Foreskin keratinocyte (primary cell): ENCODE measurements at places on chromosomes 2 and 18. TPM values are rescaled to one million over a fixed set of nuclear protein-coding genes. Genes with fewer than 3 reads are reported as not detected.

- DNase-seq = no peak
Observed at GRCh38 chr2:239001794-239002193, 153.9 kb downstream of the TWIST2 start.

DNA sequence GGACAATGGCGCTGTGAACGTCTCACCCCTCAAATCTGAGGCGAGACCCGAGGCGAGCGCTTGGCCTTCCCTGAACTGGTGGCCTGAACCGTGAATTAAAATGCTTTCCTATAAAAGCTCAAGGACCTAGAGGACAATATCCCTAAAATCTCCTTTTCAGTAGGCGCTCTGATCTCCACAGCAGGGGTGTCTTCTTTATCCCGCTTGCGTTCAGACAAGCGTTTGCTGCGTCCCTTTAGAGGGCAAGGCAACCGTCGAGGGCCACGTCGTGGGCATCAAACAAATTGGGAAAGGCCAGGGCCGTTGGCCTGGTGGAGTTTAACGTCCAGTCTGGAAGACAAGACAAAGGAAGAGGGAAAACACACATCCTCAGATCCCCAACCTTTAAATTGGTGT lies 1.3 kb upstream of the RAX start:
- no peak for DNase-seq

DNA sequence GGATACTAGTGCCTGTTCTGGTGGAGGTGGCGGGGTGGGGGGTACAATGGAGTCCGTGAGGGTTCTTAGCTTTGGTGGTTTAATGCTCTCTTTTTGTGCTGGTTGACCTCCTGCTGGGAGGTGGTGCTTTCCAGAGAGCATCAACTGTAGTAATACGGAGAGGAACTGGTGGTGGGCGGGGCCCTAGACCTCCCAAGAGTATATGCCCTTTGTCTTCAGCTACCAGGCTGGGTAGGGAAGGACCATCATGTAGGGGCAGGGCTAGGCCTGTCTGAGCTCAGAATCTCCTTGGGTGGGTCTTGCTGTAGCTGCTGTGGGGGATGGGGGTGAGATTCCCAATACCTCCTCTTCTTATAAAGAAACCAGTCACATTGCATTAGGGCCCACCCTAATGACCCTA lies 27.1 kb downstream of the CAMKMT start:
- DNase-seq = no peak

GRCh38 chr2:51084750-51085149 lies 52.8 kb upstream of the NRXN1 start:
- DNase-seq = peak; percentile 5

DNA sequence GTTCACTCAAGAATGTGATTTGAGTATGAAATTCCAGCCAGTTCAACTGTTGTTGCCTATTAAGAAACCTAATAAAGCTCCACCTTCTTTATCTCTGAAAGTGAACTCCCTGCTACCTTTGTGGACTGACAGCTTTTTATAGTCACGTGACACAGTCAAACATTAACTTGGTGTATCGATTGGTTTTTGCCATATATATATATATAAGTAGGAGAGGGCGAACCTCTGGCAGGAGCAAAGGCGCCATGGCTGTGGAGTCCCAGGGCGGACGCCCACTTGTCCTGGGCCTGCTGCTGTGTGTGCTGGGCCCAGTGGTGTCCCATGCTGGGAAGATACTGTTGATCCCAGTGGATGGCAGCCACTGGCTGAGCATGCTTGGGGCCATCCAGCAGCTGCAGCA lies at the start of gene UGT1A1:
Gene UGT1A1, plus strand, starts transcription at position 228 of the 400 bp plus-strand sequence. Its CDS starts 18 bp downstream, at position 246.
- no peak for DNase-seq

DNA sequence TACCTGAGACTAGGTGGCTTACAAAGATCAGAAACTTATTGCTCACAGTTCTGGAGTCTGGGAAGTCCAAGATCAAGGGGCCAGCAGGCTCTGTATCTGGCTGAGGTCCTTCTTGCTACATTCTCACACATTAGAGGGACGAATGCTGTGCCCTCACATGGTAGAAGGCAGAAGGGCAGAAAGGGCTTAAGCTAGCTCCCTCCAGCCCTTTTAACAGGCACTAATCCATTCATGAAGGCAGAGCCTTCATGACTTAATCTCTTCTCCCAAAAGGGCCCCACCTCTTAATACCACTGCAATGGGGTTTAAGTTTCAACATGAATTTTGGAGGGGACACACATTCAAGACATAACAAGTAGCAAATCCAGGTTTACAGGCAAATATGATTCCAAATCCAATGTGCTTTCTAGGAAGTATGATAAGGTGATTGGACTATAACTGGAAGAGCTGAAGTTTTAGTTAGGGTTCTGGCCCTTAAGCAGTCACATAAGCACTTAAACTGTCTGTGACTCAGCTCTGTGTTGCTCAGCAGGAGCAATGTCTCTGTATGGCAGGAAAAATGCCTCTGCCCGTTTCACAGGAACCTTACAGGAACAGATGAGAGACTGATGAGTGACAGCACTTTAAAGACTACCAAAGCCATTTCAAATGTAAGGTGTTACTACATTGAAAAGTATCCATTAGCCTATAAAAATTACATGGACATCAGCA lies 119.6 kb upstream of the PTPRM start:
- peak; percentile 25 for DNase-seq

DNA sequence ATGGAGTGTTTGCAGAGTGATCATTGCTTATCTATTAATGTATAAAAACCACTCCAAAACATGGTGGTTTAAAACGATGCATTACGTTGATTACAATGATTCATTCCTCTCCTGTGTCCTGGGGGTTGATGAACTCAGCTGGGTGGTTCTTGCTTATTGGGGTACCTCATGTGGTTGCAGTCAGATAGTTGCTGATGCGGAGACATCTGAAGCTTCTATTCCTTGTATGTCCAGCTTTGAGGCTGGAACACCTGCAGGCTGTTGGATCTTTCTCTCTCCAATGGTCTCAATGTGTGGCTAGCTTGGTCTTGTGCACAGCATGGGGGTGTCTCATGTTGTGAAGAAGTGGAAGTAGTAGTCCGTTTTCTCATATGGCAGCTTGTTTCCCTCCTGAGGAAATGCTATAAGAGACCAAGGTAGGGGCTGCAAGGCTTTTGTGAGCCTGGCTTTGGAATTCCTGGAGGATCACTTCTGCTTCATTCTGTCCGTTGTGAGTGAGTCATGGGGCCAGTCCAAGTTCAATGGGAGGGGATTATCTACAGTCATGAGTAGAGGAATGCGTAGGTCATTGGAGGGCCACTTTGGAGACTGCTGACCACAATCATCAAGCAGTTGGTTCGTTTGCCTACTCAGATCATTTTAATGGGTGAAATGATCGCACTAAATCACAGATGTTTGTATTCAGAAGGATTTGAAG lies 601.0 kb downstream of the SLC4A3 start:
- peak; percentile 60 for DNase-seq

- DNase-seq = no peak
Observed at GRCh38 chr2:38716185-38716584, 35.0 kb downstream of the SRSF7 start.

DNA sequence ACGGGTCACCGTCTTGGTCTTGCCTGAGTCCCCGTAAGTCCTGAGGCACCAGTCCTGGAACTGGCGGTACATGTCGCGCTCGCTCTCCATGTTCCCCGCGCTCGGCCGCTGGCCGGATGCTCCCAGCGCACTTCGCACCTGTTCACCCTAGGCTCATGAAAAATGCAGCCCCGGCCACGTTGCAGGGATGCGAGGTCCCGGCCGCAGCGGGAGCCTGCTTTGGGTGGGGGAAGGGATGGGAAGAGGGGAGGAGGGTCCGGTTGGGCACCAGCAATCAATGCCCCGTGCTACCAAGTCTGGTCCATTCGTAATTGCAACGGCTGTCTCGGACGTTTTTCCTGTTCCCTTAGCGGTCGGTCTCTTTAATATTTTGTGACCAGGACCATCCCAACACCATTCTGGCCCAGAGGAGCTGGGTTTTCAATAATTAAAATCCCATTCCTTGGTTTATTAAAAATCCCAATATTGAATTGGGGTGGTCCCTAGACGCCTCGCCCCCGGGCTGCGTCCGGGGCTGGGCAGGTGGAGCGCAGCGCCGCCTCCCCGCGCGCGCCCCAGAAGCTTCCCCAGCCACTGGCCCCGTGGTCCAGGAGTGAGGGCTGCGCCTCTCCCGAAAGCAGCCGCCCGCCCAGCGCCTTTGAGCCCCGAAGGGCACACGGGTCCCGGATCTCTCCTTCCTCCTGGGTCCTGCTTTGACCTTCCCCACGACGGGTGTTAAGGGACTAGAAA lies 1.4 kb downstream of the NOL4 start:
- no peak for DNase-seq

- no peak for DNase-seq
Observed at GRCh38 chr2:216810399-216811160, 49.3 kb downstream of the TNP1 start.

GRCh38 chr2:121078899-121079298 lies 206.1 kb downstream of the TFCP2L1 start:
- no peak for DNase-seq

GRCh38 chr18:23684515-23685197 lies 4.6 kb upstream of the LAMA3 start:
- DNase-seq = no peak

GRCh38 chr2:61328707-61329251 lies 142.1 kb downstream of the USP34 start:
- no peak for DNase-seq

DNA sequence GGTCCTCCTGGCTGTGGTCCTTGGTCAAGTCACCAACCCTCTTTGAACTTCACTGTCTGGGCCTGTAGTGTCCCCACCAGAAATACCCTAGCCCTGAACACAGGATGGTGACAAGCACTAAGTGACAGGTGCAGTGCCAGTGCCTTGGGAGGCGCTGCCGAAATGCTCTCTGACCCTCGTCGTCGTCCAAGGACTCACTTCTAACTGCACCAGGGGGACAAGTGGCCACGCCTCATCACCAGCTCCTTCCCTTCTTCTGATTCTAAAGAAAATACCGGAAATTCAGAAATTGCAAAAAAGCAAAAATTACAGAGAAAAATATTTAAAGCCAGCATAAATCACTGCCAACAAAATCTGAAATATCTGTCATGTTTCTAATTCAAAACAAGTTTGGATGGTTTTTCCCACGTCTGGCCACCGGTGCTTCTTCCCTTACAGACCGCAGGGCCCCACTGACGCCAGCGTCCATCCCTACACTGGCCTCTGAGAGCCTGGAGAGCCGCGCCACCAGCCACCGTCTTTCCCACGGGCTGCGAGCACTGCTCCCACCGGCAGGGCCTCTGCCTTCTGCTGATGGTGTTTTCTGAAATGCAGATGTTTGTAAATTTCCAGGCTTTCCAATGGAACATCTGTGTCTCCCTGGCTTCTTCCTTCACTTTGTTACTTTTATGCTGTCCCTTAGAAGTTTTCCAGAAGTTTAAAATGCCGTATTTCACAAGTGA lies 37.4 kb upstream of the GPC1 start:
- no peak for DNase-seq

- DNase-seq = no peak
Observed at GRCh38 chr2:188345831-188346458, 54.3 kb downstream of the GULP1 start.

DNA sequence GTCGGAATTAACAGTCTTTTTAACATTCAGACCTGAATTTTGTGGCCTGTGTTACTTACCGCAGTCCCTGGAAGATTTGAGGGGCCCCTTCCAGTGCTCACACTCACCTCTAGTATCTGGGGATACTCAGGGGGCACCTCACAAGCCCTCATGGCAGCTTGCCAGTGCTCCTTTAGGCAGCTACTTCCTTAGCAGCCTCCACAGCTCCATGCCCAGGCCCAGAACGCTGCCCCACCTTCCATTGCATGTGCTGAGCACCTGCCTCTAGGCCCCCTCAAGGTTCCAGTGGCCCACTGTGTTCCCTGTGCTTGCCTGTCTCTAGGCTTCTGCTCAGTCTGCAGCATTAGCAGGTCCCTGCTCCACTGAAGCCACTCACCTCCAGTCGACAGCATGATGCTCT lies 30.0 kb upstream of the PLA2R1 start:
- DNase-seq = no peak

DNA sequence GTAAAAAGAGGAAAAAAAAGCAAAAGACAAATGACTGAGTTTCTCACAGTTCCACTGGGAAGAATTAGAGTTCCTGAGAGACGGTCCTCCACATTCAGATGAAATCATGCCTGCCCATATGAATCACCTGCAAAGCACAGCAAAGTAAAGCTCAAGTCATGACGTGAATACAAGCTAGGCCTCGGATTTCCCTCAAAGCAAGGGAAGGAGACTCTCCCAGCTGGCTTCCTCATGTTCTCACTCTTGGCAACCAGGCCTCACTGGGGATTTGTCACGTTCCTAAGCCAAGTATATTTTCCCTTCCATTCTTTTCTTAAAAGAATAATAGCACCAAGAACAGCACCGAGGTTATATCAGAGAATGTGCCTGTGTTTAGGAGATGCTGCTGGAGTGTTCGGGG lies 47.0 kb downstream of the CYP27C1 start:
- peak; percentile 96 for DNase-seq

Gene TSN
- 54.5 and 57.8 TPM in 2 replicates for total RNA-seq

Gene LRP1B
- 0.10 TPM in 1 of 2 replicates, not detected in the other for total RNA-seq

Gene ASXL2
- total RNA-seq = 20.5 and 21.1 TPM in 2 replicates

Gene FBLN7
- 0.04 and 0.07 TPM in 2 replicates for total RNA-seq

Gene ZAP70
- total RNA-seq = not detected in 2 replicates

Gene CD8B
- not detected in 2 replicates for total RNA-seq

Gene SPATA3
- not detected in 2 replicates for total RNA-seq

Gene FSHR
- total RNA-seq = not detected in 2 replicates

Gene KATNAL2
- total RNA-seq = 0.95 and 1.3 TPM in 2 replicates

Gene IGFBP5
- total RNA-seq = 0.20 and 0.28 TPM in 2 replicates

Gene TLX2
- 0.10 TPM in 1 of 2 replicates, not detected in the other for total RNA-seq

Gene ZNF385B
- 0.42 and 0.44 TPM in 2 replicates for total RNA-seq

Gene GULP1
- 7.7 and 11.3 TPM in 2 replicates for total RNA-seq

Gene GLI2
- total RNA-seq = 0.44 TPM in 1 of 2 replicates, not detected in the other

Gene TGFA
- total RNA-seq = 87.7 and 92.6 TPM in 2 replicates

Gene ALLC
- total RNA-seq = not detected in 2 replicates
